ENCODE measurements at places on chromosomes 6 and 20.

DNA sequence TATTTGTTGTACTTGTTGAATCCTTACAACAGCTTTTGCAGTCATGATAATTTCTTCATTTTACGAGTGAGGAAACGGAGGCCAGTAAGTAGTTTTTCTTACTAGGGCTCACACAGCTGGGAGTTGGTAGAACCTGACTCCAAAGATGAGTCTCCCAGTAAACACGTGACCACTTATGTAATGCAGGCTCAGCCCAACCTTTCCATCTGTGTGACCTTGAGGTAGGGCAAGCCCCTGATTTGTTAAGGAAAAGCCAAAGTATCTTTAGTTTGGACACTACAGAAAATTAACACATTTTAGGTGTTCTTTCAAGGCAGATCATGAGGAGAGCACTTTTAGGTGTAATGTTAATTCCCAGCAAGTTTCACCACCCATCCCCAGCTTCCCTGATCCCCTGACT is 111.3 kb downstream of the LRRC1 start:
- no peak for DNase-seq

- DNase-seq: no peak
Measured at GRCh38 chr20:41142245-41142644, 4.9 kb downstream of the PLCG1 start.

DNA sequence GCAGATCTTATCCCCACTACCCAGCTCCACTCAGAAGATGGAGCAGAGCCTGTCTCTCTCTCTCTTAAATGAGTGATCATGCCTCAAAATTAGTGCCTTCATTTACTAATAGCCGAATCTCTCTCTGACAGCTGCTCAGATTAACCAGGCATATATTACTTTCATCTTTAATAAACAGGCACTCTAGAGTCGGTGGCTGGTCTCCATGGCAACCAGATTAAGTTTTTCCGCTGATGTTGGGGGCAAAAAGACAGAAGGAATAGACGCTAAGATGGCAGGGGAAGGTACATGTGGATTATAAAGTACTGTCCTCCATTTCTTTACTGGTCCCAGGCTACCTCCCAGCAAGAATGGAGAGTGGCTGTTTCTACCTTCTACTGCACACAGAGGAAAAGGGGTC is 121.6 kb downstream of the QRSL1 start:
- no peak for DNase-seq

DNA sequence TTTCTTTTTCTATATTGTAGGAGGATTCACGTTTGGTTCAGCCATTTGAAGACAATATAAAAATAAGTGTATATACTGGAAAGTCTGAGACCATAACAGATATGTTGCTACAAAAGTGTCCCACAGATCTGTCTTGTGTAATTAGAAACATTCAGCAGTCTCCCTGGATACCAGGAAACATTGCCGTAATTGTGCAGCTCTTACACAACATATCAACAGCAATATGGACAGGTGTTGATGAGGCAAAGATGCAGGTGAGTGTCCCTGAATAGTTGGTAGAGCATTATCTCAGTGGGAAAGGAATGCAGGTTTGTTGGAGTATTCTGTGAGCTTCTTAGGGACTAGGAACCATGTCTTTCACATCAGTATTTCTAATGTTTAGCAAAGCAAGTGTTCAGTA is 18.3 kb upstream of the ADGRF4 start:
- DNase-seq: no peak

DNA sequence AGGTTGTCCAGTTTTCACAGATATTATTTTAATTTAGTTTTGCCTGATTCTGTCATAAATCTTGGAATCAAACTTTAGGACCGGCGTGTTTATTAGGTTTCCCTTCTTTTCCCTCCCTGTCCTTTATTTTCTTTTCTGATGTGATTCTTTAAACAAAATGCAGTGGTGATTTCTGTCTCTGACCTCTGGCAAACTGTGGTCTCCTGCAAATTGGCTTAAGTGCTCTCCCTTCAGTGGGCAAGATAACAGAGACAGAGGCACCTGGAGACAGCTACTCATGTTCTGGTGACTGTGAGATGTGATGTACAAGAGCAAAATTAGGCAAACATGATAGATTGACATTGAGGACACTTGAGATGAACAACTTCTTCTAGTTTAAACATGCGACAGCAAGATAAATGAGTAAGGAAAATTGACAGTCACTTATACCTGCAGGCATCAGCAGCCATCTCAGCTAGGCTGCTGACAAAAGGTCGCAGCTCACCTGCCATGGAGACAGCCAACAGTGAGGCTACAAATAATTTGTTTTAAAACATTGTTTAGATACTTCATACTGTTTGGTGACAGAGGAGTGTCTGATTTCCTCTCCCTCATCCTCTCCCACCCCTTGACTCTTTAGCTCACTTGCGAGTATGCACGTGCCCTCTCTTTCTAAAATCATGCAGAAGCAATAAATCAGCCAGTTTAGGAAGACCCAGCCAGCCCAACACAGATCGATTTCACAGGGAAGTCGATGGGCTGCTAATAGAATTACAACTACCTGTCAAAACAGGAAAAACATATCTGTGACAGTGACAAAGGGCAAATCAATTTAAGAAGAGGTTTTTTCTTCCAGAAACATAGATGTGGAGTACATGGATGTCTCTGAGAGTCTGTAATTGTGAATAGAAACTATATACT is 63.4 kb upstream of the MAP3K7 start:
- DNase-seq: no peak

DNA sequence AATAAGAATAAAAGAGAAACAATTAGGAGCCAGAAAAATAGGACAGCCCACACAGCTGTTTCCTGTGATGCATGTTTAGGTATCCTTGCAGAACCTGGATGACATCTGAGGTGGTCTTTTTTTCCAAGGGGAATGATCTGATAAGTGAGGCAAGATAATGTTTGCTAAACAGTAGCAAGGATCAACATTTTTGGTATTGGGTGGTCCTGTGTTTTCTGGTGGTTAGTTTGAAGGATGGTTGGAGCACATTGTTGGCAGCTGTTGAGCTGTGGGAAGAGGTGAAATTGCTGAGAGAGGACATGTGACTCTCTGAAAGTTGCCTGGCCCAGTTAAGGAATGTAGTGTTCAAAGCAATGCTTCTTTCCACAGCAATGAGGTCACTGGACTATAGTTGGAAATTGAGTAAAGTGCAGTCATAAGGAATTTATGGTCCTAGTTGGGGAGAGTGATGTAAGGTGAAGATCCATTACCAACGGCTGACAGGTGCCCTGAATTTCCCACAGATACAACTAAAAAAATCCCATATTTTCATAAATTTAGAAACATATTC is 270.2 kb upstream of the IMPG1 start:
- DNase-seq: no peak

- no peak for DNase-seq
Measured at GRCh38 chr6:158647501-158647900, 2.4 kb upstream of the SYTL3 start.

DNA sequence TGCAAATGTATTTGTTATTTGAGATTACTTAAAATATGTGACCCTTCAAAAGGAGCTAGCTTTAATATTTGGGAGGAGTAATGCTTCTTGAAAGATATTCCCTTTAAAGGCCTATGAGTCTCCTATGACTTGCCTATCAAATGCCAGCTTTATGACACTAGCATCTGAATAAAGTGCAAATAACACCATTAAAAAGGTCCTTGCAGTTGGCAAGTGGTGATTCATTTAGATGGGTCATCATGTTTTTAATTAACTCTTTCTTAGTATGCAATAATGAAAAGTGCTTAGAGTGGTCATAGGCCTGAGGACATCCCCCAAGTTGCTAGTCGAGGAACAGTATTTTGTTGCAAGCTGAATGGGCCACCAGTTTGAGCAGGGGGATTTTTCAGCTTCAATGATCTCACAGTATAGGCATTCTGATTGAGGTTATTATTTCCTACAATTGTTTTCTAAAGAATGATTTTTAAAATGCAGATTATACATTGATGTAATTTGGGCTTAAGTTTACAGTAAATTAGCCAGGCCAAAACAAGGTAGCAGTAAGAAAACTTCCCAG is 3.7 kb upstream of the CD2AP start:
- DNase-seq: no peak

GRCh38 chr20:10654250-10654610 is 19.6 kb downstream of the JAG1 start:
- DNase-seq: no peak

GRCh38 chr6:45533386-45533785 is 155.7 kb upstream of the SUPT3H start:
- no peak for DNase-seq

- no peak for DNase-seq
Measured at GRCh38 chr6:107064579-107065065, 36.6 kb downstream of the MTRES1 start.

DNA sequence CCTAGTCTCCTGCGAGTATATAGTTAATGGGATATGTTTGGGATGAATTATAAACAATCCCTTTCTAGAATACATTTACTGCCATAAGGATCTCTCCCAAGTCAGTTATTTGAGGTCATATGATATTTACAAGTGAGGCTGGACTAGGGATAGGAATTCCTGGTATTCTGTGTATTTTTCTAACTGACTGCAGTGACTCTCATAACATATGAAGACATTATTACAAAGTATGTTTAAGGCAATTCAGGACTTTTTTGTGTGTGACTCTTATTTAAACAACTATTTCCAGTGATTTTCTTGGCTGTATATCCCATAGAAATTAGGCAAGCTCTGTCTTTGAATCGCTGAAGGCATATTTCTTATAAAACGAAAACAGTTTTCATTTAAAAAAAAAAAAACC is 18.4 kb upstream of the TNFAIP3 start:
- DNase-seq: no peak

GRCh38 chr6:36827261-36828079 is 11.8 kb downstream of the CPNE5 start:
- DNase-seq: no peak

GRCh38 chr6:154249499-154250298 is 106.9 kb downstream of the IPCEF1 start:
- no peak for DNase-seq

DNA sequence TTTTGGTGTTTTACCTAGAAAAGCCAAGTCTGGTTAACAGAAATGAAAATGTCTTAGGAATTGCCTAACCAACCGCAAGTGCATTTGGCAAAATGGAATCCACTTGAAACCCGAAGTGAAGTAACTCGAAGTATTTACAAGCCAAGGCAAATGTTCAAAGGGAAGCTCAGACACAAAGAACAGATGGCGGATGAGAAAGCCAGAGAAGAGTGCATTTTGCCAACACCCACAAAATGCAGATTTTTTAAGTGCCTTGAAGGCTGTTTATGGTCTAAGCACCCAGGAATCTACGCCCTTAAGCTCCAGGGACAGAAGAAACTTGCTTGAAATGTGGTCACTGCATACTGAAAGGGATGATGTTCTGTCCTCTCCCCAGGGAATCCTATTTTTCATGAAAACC is 70.0 kb upstream of the TBXT start:
- no peak for DNase-seq

DNA sequence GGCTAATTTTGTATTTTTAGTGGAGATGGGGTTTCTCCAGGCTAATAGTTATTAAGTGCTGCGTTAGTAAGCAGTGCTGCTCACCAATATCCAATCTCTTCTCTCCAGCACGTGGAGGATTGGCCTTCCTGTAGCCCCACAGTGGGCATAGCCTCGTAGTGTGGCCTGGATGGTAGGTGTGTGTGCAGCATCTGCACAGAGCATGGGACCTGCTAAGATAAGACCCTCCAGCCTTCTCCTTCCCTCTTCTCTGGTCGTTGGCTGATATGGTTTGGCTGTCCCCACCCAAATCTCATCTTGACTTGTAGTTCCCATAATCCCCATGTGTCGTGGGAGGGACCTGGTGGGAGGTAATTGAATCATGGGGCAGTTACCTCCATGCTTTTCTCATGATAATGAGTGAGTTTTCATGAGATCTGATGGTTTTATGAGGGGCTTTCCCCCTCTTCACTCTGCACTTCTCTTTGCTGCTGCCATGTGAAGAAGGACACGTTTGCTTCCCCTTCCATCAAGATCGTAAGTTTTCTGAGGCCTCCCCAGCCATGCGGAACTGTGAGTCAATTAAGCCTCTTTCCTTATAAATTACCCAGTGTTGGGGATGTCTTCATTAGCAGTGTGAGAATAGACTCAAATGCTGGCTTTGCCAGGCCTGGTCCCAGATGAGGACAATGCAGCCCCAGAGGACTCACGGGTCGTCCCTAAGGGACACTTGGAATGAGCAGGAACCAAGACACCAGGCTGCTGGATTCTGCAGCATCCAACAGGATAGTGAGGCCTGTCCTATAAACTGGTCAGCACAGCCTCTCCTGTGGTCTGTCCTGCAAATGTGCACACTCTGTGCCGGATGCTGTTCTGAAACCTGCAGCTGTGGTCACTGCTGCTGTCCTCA is 63.4 kb upstream of the AFDN start:
- no peak for DNase-seq

DNA sequence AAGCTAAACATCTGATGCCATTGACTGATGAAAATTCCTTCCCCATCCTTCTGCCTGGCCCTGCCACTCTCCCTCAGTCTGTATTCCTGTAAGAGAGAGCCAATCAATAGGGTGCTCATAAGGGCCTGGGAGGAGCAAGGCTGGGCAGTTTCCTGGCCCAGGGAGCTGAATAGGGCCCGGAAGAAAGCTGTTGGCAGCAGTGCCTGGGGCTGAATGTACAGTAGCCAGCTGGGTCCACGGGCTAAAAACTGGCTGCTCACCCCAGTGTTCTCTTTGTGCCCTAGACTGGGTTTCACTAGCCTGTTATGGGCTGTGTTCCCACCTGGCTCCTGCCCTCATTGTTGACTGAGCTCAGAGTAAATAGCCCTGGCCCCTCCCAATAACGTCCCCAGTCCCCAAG is 1.7 kb upstream of the WFDC2 start:
- no peak for DNase-seq

GRCh38 chr20:20594171-20594530 is 118.3 kb downstream of the RALGAPA2 start:
- no peak for DNase-seq

GRCh38 chr6:17881085-17881858 is 106.2 kb downstream of the KIF13A start:
- no peak for DNase-seq

DNA sequence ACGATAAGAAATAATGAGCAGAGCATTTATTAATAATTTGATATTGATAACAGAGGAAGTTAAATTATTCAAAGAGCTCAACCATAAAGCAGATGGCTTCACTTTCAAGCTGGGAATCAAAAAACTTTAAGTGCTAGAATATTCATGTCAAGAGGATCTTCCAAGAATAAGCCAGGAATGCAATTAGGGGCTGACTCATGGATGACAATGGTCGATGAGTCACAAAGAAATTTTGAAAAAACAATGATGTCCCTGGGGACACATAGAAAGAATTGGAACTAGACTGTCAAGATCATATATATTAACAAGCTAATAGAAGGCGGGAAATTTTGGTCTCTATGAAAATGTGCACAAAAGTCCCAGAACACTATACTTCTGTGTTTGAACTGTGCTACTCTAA is 304.1 kb downstream of the LAMA2 start:
- DNase-seq: no peak

GRCh38 chr20:62595491-62595890 is 46.8 kb upstream of the SLCO4A1 start:
- no peak for DNase-seq

DNA sequence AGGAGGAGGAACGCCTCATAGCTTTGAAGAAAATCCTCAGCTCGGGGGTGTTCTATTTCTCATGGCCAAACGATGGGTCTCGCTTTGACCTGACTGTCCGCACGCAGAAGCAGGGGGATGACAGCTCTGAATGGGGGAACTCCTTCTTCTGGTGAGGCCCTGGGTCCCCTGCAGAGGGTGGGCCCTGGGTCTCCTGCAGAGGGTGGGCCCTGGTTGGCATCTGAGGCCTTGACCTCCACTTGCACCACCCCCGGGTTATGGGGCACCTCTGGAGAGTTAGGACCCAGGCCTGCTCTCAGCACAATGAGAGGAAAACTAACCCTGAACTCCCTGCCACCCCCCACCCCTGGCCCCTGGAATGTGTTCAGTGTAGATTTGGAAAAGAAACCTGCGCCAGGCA is 47.2 kb downstream of the SYNJ2 start:
- DNase-seq: no peak

Data from left renal cortex interstitium (tissue), 4 donors.